ENCODE measurements at places on chromosomes 16 and 17.

DNA sequence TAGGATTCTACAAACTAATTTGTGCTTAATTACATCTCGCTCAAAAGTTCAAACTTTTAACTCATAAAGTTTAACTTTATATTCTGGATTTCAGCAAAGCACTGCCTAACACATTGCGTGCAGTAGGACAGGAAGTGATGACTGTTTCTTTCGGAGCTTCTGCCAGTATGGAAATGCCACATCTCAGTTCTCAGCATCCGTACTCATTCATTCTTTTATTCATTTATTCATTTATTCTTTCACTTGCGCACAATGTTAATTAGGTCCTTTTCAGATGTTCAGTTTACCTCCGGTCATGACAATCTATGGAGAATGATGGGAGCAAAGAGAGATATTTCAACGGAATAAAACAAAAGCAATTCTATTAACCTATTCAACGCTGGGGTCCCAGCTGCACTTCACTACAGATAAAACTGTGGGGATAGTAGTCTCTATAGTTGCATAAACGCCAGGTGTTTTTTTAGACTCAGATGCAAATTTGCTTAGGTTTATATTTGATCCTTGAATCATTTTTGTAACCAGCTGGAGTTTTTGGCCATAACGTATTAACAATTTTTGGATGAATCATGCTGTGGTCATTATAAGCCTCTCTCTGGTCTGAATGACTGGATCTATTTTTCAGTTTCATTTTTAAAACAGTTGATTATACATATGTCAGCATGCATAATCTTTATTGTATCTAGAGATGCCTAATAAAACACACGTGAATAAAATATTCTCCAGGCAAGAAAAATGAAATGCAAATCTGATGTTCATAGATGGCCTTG lies 143.9 kb downstream of the KCNJ2 start:
- no peaks in the 10 kb centered on the region for H3K27me3 ChIP-seq
- no peak for ATAC-seq
- no peaks in the 10 kb centered on the region for H3K36me3 ChIP-seq
- H3K4me1 ChIP-seq, result no peaks in the 10 kb centered on the region

- H3K36me3 ChIP-seq, result peaks cover 31% of the 10 kb centered on the region
- ATAC-seq, result no peak
- H3K4me3 ChIP-seq, result no peak overlapping the region
- peaks cover 40% of the 10 kb centered on the region for H3K4me1 ChIP-seq
- H3K27ac ChIP-seq, result no peak overlapping the region
Measured at GRCh38 chr16:30077656-30078055, 1.9 kb downstream of the PPP4C start.

DNA sequence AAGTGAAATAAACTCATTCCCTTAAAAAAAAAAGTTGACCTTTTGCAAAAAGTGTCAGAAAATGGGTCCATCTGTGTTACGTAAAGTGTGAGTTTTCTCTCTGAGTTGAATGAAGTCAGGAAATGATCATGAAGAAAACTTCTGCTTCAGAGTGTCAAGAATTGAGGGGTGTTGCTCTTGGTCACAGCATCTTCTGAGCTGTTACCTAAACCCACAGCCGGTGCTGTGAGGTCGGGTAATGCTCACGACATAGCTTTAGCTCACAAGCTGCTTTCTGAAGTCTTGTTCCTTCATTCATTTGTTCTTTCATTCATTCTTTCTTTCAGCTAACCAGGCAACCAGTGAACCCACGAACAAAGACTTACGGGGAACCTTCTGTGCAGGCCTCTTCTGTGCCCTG lies 372.1 kb downstream of the CPPED1 start:
- no peak overlapping the region for H3K4me3 ChIP-seq
- H3K27me3 ChIP-seq, result no peaks in the 10 kb centered on the region
- H3K4me1 ChIP-seq, result peaks cover 46% of the 10 kb centered on the region
- H3K27ac ChIP-seq, result peak overlapping the region; percentile 1

- no peaks in the 10 kb centered on the region for H3K27me3 ChIP-seq
- no peak overlapping the region for H3K27ac ChIP-seq
- H3K4me1 ChIP-seq, result no peaks in the 10 kb centered on the region
- H3K4me3 ChIP-seq, result no peak overlapping the region
- H3K36me3 ChIP-seq, result peaks cover 25% of the 10 kb centered on the region
Measured at GRCh38 chr16:72673118-72673517, 374.8 kb downstream of the ZFHX3 start.

DNA sequence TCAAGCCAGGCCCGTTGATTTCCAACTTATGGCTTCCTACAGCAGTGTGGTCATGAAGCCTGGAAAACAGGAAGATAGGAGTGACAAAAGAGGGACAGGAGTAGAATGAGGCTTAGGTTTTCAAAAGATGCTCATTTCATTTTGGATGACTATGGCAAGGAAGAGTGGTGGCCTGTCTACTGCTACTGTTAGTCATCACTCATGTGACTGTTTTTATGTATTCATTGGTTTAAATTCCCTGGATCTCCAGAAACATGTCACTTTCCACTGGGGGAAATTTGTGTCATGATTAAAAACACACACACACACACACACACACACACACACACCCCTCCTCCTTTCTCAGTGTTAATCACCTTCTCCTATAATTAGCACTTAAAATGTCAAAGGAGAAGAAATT lies 1.1 kb upstream of the CYLD start:
- H3K27ac ChIP-seq, result peak overlapping the region; percentile 90
- no peak for ATAC-seq
- no peaks in the 10 kb centered on the region for H3K27me3 ChIP-seq
- peaks cover 34% of the 10 kb centered on the region for H3K36me3 ChIP-seq
- H3K4me3 ChIP-seq, result peak overlapping the region; percentile 82

- no peak overlapping the region for H3K27ac ChIP-seq
- peaks cover 23% of the 10 kb centered on the region for H3K4me1 ChIP-seq
- H3K36me3 ChIP-seq, result peaks cover 2% of the 10 kb centered on the region
- H3K27me3 ChIP-seq, result no peaks in the 10 kb centered on the region
- no peak overlapping the region for H3K4me3 ChIP-seq
Measured at GRCh38 chr16:14409563-14409962, 220.5 kb downstream of the PARN start.

DNA sequence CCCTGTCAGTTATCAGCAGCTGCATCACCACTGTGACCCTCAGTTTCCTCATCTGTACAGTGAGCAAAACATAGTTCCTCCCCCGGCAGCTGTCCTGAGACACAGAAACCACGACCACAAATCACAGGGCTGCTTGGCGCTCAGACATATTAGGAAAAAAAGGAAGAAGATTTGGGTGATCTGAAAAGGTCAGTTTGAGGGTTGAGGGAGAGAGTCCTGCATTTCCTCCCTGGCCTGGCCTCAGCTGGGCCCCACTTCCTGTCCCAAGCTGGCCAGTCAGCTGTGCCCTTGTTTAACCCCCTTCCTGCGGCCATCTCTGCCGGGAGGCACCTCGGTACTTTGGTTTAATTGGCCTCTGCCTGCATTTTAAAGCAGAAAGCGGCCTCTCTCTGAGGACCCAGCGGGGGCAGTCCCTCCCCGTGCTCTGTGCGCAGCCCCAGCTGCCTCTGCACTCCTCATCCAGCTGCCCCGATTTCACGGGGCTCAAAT lies 24.0 kb upstream of the CIBAR2 start:
- peaks cover 25% of the 10 kb centered on the region for H3K4me1 ChIP-seq
- H3K27me3 ChIP-seq, result peaks cover 43% of the 10 kb centered on the region
- H3K4me3 ChIP-seq, result peak overlapping the region; percentile 13
- H3K36me3 ChIP-seq, result no peaks in the 10 kb centered on the region
- H3K27ac ChIP-seq, result peak overlapping the region; percentile 10
- peak; percentile 57 for ATAC-seq

GRCh38 chr16:19329932-19330331 lies 44.4 kb downstream of the CLEC19A start:
- no peaks in the 10 kb centered on the region for H3K36me3 ChIP-seq
- H3K4me3 ChIP-seq, result no peak overlapping the region
- H3K4me1 ChIP-seq, result no peaks in the 10 kb centered on the region
- no peak overlapping the region for H3K27ac ChIP-seq
- no peaks in the 10 kb centered on the region for H3K27me3 ChIP-seq
- ATAC-seq, result no peak

DNA sequence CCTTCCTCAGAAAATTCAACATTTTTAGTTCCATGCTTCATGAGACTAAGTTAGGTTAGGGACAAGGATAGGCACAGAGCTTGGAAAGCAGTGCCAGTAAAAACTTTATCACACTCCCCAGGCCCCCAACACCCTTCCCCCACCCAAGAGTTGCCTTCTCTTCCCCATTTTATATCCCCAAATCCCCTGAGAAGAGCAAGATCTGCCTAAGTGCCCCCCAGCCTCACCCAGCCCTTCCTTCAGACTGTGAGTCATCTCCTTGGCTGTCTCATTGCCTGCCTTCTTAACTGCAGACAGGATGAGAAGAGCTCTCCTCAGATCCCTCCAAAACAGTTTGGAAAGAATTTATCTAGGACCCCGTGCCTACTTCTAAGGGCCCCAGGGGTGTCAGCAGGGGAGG lies 55.8 kb downstream of the NEUROD2 start:
- peaks cover 37% of the 10 kb centered on the region for H3K4me1 ChIP-seq
- no peak overlapping the region for H3K27ac ChIP-seq
- H3K27me3 ChIP-seq, result no peaks in the 10 kb centered on the region
- H3K4me3 ChIP-seq, result no peak overlapping the region

- H3K36me3 ChIP-seq, result peaks cover 97% of the 10 kb centered on the region
- no peak overlapping the region for H3K27ac ChIP-seq
Measured at GRCh38 chr16:57565461-57565860, 23.0 kb downstream of the ADGRG5 start.

DNA sequence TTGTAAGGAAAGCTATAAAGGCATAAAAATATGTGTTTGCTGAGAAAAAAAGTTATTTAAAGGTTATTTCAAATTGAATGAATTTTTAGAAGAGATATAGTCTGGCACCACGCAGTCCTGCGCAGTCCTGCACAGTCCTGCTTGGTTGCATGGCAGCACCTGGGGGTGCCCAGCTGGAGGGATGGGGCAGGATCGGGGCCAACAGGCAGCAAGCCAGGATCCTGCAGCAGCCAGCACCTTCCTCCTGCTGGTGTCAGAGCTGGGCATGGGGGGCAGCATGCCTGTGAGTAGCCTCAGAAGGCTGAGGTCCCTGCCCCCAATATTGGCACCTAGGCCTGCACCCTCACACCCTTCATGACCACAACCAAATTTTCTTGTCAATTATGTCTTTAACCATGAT lies 46.0 kb downstream of the GLG1 start:
- no peaks in the 10 kb centered on the region for H3K27me3 ChIP-seq
- H3K4me1 ChIP-seq, result peaks cover 49% of the 10 kb centered on the region
- H3K36me3 ChIP-seq, result peaks cover 12% of the 10 kb centered on the region
- no peak overlapping the region for H3K27ac ChIP-seq

GRCh38 chr16:46711106-46712058 lies 21.9 kb downstream of the ORC6 start:
- no peak overlapping the region for H3K27ac ChIP-seq
- H3K4me3 ChIP-seq, result no peak overlapping the region
- H3K36me3 ChIP-seq, result no peaks in the 10 kb centered on the region
- no peak for ATAC-seq

- no peaks in the 10 kb centered on the region for H3K4me1 ChIP-seq
- no peak overlapping the region for H3K4me3 ChIP-seq
- no peak for ATAC-seq
- no peak overlapping the region for H3K27ac ChIP-seq
- H3K36me3 ChIP-seq, result no peaks in the 10 kb centered on the region
- no peaks in the 10 kb centered on the region for H3K27me3 ChIP-seq
Measured at GRCh38 chr17:53313746-53314145, 509.0 kb upstream of the KIF2B start.

DNA sequence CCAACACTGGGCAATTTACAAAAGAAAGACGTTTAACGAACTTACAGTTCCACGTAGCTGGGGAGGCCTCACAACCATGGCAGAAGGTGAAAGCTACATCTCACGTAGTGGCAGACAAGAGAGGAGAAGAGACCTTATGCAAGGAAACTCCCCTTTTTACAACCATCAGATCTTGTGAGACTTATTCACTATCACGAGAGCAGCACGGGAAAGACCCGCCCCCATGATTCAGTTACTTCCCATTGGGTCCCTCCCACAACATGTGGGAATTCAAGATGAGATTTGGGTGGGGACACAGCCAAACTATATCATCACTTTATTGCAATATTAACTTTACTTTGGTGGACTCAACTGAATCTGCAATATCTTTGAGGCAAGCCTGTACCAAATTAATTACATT lies 11.9 kb upstream of the ENGASE start:
- no peak overlapping the region for H3K4me3 ChIP-seq
- H3K27me3 ChIP-seq, result peaks cover 14% of the 10 kb centered on the region
- no peak for ATAC-seq
- peaks cover 12% of the 10 kb centered on the region for H3K4me1 ChIP-seq
- H3K36me3 ChIP-seq, result no peaks in the 10 kb centered on the region

DNA sequence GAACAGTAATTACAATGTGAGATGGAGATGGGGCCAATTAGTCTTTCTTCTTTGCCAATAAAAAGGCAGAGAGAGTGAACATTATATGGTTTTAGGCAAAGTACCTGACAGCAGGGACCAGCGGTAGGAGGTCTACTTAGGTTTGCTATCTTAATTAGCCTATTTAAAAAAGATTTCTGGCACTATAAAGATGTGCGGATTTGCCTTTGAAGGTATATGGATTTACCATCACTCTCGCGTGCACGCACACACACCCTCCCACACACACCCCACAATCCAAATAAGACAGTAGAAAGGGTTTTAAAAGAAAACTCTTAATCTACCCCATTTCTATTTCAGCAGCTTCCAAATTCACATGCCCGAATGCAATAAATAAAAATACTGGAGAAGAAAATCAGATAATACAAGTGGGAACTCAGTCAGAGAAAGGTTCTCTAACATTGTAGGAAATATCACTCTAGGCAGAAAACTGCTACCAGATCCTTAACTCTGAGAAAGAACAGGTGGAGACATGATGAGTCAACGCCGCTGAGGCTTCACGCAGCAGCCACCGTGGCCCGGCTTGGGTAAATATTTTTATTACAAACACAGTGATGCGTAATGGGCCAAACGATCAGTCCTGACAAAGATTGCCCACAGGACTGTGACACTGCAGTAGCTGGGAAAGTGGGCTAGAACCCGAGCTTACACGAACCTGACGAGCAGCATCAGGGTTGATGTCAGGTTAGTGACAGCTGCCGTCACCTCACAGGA lies 66.6 kb upstream of the AXIN2 start:
- H3K4me3 ChIP-seq, result no peak overlapping the region
- H3K27me3 ChIP-seq, result peaks cover 18% of the 10 kb centered on the region

DNA sequence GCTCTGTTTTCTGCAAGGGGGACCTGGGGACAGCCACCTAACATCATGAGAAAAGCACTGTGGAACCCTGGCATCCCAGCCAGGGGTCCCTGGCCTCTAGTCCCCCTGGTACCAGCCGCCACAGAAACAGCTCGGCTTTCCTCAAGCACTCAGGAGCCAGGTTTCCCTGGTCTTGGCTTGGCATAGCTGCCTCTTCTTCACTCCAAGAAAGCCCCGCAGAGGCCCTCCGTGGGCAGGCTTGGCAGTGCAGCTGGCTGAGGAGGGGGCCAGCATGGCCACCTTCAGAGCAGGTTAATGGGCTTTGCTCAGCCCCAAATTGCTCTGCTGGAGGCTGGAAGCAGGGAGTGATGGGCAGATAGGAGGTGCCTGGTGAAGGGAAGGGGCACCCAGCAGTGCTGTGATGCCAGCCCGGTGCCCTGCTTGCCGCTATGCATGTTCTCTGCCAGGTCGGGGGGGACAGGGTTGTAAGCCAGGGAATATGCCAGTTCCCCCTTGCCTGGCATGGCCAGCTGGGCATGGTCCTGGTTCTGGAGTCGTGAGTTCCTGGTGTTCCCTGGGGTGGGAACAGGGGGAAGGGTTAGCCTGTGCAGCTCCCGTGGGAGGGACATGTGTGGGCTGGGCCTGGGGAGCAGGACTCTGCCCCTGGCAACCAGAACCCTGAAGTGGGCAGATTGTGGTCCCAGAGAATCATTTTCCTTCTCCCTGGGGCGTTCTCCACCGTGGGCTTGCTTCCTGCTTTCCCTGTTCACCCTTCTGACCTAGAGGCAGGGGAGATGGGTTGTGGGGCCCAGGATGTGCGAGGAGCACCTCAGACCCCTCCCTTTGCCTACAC lies 3.2 kb downstream of the ANKRD13B start:
- H3K27me3 ChIP-seq, result no peaks in the 10 kb centered on the region
- no peak for ATAC-seq
- H3K4me3 ChIP-seq, result no peak overlapping the region
